ENCODE measurements at places on chromosomes 12 and 14. TPM values are rescaled to one million over a fixed set of nuclear protein-coding genes. Genes with fewer than 3 reads are reported as not detected.

The TMEM63C gene
- total RNA-seq, result 1.5 TPM

GRCh38 chr12:105850103-105850968 is 288.4 kb downstream of the NUAK1 start:
- no peak for DNase-seq

GRCh38 chr12:28132398-28132797 is 57.9 kb upstream of the CCDC91 start:
- DNase-seq, result no peak

DNA sequence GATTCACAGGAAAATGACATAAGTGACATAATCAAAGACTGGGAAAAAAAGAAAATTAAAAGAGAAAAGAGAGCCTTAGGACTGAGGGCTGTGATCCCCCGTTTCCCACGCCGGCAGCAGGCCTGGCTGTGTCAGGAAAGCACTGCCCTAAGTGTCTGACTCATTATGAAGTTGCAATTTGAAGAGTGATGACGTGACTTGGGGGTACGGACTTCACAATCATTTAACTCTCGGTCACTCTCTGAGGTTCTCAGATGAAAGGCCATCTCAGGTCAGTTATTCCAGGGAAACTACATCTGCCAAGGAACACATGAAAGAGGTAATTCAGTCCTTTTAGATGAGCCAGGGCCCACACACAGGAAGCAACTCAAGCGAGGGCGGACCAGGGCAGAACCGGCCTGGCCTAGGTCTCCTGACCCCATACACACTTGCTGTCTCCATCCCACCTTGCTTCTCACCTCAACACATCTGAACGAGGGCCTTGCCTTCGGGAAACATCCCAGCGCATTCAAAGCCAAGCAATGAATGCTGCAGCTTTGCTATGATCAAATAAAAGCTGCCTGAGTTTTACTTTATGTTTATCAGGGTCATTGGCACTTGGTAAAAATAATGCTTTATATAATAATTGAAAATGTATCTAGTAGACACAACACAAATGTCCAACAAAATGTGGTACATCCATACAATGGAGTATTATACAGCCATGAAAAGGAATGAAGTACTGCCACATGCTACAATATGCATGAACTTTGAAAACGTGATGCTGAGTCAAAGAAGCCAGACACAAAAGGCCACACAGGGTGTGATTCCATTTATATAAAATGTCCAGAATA is 2.7 kb downstream of the SSH1 start:
- no peak for DNase-seq

DNA sequence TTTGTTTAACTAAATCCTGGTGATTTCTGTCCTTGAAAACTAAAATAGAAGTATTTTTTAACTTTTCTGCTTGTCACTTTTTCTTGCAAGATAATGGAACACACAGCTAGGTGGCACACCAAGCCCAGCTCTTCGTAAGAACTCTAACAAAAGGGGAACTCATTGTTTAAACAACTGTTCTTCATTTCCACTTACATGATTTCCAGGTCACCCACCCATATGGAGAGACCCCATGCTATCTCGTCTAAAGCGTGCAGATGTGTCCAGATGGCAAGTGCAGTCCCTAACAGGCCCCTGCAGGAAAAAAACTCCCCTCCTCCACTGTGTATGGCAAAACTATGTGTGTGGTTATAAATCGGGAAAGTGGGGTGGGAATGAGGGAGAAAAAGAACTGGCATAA is 43.3 kb upstream of the NT5DC3 start:
- peak; percentile 31 for DNase-seq

DNA sequence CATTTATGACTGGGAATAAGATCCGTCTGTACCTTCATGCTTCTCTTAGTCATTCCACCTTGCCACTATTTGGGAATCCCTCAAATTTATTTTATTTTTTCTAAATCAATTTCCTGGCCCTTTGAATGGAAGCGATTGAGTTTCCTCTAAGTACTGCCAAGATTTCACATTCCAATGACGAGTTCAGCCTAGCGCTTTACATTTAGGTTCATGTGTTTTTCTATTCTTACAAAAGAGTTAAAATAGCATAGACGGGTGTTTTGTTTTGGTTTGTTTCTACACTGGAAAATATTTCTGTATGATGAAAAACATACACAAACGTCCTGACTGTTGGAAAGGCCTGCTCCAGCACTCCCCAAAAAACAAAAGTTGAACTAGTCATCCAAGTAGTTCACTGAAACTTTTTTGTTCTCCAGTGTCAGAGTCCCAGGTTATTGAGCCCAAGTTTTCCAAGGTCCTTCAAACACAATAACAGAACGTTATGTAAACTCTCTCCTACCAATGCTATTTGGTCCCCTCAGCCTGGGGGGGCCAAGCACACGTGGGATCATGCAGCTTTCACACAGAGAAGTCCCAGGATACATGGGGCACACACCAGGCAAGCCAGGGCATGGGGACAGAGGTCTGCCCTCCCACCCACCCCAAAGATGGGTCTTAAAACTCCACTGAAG is 74.8 kb upstream of the FOXN3 start:
- no peak for DNase-seq

- DNase-seq, result no peak
These were observed 158.5 kb downstream of the ZFP36L1 start for GRCh38 chr14:68634332-68634731.

DNA sequence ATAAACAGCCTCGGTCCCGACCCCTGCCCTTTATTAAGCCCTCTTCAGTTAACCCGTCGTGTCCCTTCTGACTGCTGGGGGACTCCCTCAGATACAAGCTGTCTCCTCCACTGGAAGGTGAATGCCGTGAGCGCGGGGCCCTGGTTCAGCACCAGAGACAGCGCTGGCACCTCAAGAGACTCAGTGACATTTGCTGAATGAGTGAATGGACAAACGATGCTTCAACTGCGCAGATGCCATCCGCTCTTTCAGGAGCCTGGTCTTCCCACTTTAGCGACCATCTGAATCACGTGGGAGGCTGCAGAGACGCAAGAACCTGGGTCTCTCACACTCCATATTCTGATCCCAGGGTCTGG is 92.6 kb upstream of the SFSWAP start:
- no peak for DNase-seq

- DNase-seq, result no peak
These were observed 398.9 kb upstream of the CCDC196 start for GRCh38 chr14:66087231-66087630.

Data from T-cell (primary cell).